ENCODE measurements at places on chromosomes 3 and 15.

- DNase-seq: no peak
Measured at GRCh38 chr15:49769225-49769624, 148.4 kb downstream of the DTWD1 start.

- DNase-seq: no peak
Measured at GRCh38 chr3:191316876-191317603, 12.2 kb upstream of the CCDC50 start.

DNA sequence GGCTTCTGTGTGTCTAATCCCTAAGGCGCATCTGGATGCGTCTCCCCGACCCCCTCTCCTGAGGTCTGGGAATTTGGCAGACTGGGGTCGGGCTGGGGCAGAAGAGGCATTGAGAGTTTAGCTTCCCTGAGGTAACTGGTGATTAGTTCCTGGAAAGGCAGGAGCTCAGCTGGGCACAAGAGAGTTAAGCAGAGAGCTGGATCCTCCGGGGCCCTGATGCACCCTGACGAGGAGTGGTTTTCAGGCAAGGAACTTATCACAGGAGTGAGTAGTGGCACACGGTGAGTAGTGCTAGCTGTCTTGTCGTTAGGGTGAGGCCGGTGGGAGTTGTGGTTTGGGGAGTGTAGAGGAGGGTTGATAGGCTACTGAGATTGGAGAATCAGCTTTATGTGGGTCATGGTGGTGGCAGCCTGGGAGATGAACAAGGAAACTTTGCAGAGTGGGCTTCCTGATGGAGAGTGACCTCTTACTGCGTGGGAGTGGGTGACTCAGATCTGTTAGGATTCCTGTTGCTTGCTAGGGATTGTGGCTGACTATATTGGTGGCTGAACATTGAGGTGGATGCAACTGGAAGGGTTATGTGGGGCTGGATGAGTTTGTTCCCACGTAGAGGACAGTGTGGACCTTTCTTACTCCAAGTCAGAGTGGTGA is 897 bp downstream of the RAD54L2 start:
- peak; percentile 75 for DNase-seq

GRCh38 chr15:73369154-73369694 is 466 bp upstream of the HCN4 start:
- DNase-seq: no peak

GRCh38 chr3:33096093-33096868 is 665 bp downstream of the GLB1 start:
- DNase-seq: peak; percentile 54

DNA sequence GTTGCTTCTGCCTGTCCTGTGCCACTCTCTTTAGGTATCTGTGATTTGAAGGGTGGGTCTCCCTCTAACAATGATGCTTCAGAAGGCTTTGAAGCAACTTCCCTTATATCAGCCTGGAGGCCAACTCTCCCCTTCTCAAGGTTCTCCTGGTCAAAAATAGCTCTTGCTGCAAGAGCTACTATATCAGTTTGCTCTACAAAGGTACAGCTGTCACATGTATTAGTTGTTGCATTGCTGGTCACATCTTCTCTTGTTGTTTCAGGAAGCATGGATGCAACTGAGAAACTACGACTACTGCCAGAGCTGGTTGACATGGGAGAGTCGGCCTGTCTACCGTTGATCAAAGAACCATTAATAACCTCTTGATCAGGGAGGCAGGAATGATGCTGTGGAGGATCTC is 38.3 kb downstream of the USF3 start:
- no peak for DNase-seq

DNA sequence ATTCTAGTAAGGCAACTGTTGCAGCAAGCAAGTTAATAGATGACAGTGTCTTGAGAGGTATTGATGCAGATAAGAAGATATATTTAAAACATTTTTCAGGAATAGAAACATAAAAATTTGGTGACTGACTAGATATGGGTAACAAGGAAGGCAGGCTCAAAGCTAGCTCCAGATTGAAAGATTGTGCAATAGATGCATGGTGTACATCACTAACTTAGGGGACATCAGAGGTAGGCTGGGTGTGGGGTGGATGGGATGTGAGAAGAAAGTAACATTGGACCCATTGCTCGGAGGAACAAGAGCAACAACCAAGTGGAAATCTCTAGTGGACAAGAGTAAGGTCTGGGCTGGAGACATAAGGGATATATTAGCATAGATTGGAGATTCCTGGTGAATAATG is 306.9 kb downstream of the MCTP2 start:
- no peak for DNase-seq

DNA sequence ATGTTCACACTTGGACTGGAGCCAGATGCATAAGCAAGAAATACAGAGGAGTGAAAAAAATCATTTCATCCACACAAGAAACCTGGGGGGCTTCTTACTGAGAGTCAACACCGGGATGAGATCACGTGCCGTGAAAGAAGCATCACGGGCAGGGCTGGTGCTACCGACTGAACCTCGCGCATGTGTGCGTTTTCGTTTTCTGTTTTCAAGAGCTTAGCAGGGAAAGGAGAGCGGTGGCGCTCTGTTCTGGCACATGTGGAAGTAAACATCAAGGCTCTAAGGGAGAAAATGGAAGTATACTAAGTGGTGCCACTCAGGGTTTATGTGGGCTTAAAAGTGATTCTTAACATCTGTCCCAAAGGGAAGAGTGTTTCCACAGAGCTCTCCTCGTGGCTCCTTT is 55.9 kb downstream of the VGLL4 start:
- no peak for DNase-seq

DNA sequence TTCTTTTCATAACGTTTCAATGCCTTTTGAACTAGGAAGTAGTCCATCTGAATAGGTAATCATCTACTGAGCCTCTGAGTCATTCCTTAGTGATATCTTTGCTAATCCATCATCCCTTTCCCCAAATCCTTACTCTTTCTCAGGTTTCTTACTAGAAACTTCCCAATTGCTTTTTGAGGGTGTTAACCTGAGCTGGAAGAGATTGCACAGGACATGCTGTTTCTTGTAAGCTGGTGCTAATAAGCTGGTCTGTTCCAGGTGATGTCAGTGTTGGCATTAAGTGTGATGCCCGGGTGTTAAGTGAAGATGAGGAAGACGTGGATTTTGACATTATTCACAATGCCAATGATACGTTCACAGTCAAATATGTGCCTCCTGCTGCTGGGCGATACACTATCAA is 101.0 kb downstream of the DNASE1L3 start:
- DNase-seq: no peak

GRCh38 chr15:48304398-48304797 is 26.8 kb upstream of the DUT start:
- DNase-seq: no peak

- DNase-seq: no peak
Measured at GRCh38 chr3:120641696-120642246, 40.3 kb downstream of the HGD start.

DNA sequence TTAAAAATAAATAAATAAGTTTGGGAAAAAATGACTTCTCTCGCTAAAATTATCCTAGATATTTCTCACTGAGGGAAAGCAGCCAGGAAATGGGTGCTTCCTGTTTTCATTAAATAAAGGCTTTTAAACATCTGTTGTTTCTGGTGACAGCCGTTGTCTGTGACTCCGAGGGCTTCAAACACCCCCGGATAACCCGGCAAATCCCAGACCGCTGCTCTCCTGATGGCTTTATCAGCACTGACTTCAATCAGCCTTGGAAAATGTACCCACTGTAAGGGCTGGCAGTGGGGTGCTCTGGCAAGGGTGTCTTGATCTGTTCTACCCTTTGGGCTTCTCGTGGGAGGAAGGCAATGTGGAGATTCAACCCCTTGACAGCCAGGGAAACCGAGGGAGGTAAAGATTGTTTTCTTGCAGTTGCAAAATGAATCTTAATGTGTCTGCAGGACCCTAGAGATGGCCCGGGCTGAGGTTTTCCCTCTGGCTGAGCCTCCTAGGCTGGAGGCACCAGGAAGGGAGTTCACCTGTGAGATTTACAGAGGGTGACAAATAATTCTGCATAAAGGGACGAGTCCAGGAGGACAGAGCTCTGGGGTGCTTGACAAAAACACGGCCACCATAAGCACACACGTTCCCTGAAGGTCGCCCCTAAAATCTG is 33.6 kb upstream of the SEC13 start:
- no peak for DNase-seq

DNA sequence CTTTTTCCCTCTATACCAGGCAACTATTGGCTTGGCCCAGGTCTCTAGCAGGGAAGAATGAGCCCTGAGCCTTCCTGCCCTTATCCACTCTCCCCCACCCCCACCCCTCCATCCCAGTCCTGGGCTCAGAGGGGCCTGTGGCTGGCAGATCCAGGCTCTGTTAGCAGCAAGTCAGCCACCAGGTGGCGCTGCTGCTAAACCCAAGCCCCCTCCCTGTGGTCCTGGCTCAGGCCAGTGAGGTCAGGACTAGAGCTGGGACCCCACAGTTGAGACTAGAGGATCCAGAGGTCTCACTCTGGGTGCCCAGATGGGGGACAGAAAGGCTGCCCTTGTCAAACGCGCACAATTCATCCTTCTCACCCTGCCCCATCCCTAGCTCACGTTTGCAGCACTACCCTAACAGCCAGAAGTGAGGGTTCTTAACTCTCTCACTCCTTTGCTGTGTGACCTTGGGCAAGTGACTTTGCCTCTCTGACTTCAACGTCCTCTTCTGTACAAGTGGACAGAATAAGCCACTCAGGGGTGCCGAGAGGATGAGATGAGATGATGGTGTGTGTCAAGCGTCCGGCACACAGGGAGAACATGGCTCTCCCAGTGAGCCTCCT is 46.8 kb upstream of the SLC6A1 start:
- DNase-seq: peak; percentile 24

DNA sequence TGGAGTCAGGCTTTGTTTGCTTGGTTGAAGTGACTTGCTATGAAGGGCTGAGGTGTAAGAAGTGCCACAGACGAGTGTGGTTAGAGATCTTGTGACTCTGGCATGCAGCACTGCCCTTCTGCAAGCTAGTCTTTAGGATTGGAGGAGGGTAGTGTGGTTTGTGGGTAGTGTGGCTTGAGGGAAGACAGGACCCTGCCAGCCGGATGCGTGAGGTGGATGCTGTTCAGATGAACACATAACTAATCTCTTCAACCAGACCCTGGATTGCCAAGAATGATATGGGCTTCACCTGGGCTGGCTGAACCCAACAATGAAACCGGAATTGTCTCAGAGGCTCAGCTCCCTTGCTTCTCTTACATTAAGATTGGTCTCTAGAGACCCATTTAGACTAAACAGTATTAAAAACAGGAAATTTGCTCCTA is 32.7 kb downstream of the STARD9 start:
- DNase-seq: peak; percentile 45

DNA sequence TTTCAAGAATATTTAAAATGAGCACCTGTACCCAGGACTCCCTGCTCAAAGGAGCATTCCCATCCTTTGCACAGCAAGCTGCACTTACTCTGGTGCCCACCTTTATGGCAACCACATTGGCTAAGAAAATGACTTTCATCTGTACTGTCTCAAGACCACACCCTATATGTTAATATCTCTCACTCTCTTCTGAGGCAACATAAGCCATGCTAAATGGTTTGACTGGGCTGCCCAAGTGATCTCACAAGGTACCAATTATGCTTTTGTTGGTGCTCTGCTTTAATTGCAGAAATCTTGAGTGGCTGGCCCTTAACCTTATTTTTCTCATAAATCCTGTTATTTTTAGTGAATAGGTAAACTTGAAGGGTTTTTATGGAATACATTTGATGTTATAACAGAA is 17.7 kb downstream of the RYK start:
- no peak for DNase-seq

DNA sequence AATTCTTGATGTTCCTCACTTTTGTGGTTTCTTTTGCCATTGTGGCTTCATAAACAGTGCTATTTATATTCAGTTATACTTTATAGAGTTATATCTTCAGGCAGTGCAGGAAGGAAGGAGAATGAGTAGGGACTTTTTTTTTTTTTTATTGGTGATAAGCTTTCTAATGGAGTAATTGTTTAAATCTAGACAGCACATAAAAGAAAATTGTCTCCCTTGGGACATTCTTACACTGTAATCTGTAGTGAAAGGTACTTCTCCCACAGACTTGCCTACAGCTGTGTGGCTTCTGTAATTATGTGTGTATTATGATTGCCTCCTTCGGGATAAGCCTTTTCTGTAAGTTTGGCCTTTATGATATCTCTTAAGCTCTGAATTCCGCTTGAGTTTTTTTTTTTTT is 41.6 kb downstream of the WDR76 start:
- DNase-seq: no peak
